ENCODE measurements at places on chromosomes 5 and 9.

DNA sequence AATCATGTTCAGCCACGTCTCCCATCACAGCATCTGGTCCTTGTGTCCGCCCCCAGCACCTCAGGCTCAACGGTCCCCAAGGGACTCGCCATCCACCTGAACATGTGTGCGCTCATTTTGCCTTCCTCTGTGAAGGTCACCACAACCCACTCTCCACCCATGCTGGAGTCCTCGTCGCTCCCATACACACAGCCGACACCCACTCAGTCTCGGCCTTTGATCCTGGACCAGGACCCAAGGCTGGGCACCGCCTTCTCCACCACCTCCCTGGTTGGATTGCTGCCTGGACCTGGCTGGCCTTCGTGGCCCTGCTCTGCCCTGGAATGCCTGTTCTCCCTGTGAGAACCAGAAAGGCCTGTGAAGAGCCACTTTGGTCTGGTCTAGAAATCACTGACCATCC lies 60.3 kb downstream of the UBE2QL1 start:
- no peak for DNase-seq

- DNase-seq = no peak
These were observed 181.6 kb downstream of the TRIM36 start for GRCh38 chr5:114988096-114988495.

GRCh38 chr5:158777647-158778350 lies 321.9 kb downstream of the EBF1 start:
- no peak for DNase-seq

GRCh38 chr5:149002053-149002452 lies 60.8 kb downstream of the SH3TC2 start:
- no peak for DNase-seq

GRCh38 chr5:41874512-41875060 lies 4.4 kb upstream of the OXCT1 start:
- DNase-seq = no peak

GRCh38 chr5:1488882-1489680 lies 34.7 kb downstream of the LPCAT1 start:
- peak; percentile 69 for DNase-seq

DNA sequence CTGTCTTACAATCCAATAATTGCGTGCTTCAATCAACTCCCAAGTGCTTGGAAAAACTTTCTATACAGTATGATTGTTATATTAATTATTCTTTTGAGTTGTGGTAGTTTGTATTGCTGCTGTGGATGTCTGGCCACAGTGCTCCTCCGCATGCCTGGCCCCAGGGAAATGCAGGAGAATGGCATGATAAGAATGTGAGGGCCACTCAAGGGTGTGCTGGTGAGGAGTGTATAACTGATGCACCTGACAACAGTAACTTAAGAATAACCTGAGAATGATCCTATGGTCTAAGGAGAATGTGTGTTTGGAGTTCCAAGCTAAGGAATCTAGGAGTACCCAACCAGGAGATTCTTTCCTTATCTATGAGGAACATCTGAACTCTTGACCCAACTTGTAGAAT lies 152.9 kb upstream of the APC start:
- DNase-seq = no peak

- no peak for DNase-seq
These were observed 1.4 kb downstream of the PITX1 start for GRCh38 chr5:135032695-135032998.

DNA sequence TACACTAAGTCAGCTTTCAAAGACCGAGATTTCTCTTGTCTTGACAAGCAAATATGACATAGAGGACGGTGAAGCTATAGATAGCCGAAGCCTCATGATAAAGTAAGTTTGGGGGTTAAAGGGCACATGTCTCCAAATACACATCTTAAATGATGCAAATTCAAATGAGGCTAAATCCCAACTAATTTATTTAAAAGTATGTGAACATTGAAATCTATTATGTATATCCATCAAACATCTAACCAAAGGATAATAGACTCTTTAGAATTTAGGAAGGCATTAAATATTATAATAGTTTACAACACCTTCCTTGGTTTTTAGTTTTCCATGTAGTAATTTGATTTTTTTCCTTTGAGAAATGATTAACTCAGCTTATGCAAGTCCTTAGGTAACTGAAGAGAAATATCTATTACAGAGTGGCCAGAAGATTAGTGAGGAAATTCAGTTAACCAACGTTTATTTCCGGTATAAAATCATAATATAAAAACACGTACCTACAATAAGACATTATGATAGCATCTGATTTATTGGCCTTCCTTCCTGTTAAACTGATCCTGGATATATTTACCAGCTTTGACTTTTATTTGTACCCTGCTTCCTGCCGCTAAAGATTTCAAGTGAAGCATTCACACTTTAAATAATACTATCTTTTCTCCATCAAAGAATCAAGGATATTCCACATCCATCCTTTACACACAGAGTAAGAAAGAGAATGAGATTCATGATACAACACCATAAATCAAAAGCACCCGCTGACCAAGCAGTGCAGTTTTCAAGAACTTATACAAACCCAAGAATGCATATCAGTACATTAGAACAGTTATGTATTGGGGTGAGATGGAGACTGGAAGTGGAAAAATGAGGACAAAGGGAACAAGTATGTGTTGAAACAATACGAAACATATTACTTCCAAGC lies 31.9 kb upstream of the F2R start:
- DNase-seq = no peak

DNA sequence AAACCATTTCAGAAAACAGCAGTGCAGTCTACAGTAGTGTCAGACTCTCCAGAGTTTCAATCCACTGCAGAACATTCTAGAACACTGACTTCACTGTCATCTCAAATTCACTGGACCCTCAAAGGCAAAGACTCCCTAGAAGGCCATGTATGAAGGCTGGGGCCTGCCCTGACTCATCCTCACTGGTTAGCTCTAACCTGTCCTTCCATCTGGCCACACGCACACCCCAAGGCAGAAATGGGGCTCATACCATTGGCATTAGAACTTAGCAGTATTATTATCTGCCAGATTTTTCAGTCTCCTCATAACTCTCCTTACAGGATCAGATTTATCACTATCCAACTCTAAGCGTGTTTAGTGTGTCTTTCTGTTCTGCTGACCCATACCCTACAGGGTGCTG lies 20.4 kb downstream of the S1PR3 start:
- no peak for DNase-seq

DNA sequence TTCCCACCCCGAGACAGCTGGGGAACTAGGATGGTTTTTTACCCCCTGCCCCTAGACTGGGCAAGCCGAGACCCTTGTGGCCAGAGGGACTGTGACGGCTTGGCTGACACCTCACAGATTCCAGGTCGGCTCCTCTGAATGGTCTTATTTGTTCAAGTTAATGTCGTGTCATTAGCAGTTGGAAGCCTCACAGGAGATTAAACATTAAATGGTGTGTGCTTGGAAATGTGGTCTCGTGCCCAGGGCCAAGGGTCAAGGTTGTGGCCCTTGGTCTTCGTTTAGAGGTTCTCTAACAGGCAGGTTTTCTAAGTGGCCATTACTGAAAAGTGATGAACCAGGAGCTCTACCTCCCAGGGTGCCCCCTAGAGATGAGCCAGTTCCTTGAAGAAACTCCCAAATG lies 61.2 kb upstream of the RXRA start:
- no peak for DNase-seq

- peak; percentile 67 for DNase-seq
These were observed 42.0 kb downstream of the SFXN1 start for GRCh38 chr5:175520321-175520720.

DNA sequence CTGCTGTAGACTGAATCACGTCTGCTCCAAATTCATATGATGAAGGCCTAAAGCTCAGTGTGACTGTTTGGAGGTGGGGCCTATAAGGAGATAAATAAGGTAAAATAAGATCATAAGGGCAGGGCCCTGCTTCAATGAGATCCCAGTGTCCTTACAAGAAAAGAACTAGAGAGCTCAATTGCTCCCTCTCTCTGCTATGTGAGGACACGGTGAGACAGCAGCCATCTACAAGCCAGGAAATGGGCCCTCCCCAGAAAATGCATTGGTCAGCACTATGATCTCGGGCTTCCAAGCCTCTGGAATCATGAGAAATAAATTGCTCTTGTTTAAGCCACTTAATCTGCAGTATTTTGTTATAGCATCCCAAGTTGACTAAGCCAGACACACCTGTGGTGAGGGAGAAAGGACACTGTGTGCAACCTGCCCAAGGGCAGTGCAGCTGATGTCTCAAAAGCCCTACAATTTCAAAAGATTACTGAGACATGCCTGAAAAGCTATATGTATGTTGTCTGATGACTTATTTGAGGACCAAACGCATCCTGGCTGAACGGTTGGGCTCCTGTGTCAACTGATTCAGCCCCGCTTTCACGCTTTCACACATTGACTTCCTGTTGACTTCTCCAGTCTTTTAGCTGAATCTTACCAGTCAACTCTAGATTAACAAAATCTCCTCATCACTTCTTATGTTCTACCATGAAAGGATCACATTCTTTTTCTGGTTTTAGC lies 13.2 kb downstream of the GZMK start:
- peak; percentile 73 for DNase-seq

- DNase-seq = no peak
These were observed 21.5 kb upstream of the WWC1 start for GRCh38 chr5:168269937-168270330.

DNA sequence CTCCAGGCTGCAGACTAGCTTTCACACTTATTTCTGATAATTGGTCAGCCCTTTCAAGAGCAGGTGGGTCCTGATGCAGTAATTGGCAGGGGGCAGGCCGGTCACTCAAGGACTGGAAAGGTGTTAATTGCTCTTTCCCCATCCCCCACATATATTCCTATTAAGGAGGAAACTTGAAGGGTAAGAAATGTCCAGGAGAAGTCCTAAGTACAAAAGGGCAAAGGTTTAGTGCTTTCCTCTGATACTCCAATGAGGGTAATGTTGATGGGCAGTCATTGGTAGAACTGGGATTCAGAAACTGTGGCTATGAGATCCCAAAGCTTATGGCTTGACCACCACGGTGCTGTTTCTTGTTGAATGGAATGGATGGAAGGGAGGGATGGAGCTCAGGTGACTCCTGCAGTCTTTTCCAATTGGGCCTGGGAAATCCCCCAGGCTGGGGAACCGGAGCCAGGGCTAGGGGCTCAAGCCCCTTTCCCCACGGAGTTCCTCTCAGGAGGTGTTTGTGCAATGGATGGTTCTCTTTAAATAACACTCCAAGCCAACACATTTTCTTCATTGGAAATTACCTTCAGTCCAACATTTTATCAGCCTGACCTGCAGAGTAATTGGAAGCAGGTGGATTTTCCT lies 103.2 kb upstream of the ALDH1B1 start:
- no peak for DNase-seq

- DNase-seq = no peak
These were observed 23.9 kb downstream of the CNTRL start for GRCh38 chr9:121098567-121099198.

DNA sequence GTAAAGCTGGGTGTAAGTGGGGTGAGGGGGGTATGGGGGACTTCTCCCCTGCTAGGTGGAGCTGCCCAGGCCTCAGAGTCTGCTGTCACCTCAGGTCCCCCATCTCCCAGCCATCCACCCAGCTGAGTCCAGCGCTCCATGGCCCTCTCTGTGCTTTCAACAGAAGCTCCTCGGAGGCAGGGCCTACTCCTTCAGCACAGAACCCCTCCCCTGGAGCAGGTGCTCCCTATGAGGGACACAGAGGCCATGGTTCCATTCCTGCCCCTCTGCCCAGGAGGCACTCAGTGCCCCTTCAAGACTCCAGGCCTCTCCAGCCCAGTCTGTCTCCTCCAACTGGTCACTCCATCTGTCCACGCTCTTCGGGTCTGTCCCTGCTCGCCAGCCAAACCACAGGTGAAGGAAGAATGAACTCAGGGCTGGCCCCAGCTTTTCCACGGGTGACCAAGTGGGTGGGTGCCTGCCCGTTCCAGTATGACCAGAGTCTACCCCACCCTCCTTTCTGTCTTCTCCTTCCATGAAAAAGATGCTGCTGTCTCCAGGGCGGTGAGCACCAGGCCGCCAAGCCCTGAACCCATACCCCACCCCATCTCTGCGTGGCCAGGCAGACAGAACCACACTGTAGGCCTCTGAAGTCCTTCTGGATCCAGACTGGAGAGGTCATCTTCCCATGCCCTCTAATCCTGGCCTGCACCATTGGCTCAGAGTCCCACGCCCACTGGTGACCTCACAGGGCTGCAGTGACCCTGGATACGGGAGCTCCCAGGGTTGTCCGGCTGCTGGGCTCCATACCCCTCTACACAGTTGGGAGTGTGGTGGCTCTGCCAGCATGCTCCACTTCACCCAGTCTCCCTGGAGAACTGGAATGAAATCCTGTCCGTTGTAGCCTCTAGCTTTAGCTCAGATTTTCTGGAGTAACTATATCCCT lies 11.9 kb downstream of the GBGT1 start:
- no peak for DNase-seq

DNA sequence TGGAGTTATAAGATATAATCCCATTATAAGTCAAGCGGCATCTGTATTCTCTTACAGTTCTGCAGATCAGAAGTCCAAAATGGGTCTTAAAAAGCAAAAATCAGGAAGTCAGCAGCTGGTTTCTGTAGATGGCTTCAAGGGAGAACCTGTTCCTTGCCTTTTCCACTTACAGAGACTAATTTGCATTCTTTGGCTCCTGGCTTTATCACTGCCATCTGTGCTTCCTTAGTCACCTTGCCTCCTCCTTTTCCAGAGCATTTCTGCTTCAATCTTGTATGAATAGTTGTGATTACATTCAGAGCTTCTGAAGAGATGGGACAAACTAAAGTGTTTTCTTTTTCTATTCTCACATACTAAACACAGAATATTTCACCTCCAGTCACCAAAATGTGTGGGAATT lies 647.3 kb upstream of the GRAMD2B start:
- DNase-seq = no peak

- DNase-seq = no peak
These were observed 39.8 kb downstream of the SGTB start for GRCh38 chr5:65682148-65682547.

DNA sequence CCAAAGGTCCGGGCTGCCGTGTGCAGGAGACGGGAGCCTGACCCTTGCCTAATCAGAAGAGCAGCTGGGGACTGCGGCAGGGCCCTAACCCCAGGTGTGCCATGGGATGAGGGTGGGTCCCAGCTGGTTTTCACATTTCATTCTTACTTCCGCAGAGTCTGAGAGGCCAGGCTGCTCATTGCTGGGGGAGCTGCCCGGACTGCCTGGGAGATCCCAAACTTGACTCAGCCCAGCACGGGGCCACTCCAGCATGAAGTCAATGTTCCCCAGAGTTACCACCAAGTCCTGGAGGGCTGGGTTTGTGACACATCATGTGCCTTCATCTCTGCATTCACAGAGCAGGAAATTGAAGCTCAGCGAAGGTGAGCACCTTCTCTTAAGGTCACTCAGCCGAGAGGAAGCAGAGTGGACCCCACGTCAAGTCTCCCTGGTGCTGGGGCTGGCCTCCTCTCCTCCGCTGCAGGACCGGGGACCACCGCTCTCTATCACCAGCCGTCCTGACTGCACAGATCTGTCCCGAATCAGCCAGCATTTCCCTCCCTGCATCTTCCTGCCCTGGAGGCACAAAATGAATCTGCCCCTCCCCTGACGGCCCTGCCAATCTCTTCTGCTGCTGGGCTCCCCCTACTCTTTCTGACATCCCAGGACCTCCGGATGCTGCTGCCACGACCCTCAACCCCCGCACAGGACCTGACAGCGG lies 54.6 kb upstream of the PHYKPL start:
- DNase-seq = no peak

GRCh38 chr9:706606-707459 lies 134.7 kb upstream of the DMRT1 start:
- DNase-seq = peak; percentile 11

Data from stimulated activated CD8-positive, alpha-beta memory T cell treated with anti-CD3 and anti-CD28 coated beads, Interleukin-7, amount 100 ng/mL, for 48 hours (primary cell).